ENCODE measurements at places on chromosomes 6 and 20.

- no peak for DNase-seq
These were observed 24.6 kb downstream of the MLIP start for GRCh38 chr6:54135665-54136369.

DNA sequence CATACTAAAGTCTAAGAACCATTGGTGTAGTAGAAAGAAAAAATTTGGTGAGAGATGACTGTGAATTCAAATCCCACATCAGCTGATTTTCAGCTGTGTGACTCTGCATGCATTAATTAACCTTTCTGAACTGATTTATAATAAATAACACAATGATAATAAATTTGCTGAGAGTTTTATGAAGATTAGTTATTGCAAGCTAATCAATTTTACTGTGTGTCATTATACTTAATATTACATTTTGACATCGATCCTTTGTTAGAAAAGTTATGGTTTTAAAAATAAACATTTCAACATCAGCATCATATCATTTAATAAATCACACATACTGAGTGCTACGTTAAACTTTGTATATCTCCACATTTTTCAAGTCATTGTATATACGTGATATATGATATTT lies 599.7 kb upstream of the MMS22L start:
- DNase-seq = no peak

DNA sequence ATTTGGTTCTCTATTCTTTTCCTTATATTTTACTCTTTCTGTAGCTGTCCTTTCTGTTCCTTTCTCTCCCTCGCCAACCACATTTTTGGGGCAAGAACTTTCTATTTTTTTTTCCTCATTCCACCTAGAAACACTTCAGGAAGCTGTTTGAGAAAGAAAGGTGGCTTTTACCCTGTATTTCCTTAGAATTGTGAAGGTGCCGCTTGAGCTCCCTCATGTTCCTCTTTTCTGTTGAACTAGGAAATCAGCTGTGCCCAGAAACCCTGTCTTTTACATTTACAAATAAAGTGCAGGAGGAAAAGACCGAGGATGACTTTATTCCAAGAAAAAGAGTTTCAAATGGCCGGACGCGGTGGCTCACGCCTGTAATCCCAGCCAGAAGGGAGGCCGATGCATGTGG lies 38.2 kb downstream of the OR2B2 start:
- peak; percentile 41 for DNase-seq

DNA sequence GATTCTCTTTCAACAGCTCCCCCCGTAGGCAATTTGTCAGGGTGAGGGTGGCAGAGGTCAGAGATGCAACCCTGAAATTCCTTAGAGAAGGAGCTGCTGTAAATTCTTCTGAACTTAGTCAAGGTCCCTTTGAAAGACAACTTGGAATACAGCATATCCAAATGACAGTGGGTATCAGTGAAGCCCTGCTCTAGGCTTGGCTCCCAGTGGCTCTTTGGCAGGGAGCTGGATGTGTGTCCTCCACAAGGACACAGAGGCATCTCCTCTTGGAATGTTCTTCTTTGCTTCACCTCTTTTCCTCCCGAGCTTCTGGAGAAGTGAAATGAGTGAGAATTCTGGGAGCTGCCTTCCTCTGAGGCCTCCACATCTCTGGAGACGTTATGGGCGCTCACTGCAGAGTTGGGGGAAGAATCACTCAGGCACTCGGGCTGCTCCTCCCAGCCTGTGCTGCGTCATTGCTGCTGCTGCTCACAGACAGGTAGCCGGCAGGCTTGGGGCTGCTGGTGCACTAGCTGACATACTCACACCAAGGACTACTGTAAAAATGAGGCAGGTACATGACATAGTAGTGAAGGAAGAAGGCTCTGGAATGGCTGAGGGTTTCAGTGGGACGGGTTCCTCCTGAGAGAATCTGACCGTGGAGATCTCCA lies 34.1 kb downstream of the DYNLT1 start:
- DNase-seq = no peak

- DNase-seq = no peak
These were observed 274.3 kb downstream of the QKI start for GRCh38 chr6:163688739-163689362.

DNA sequence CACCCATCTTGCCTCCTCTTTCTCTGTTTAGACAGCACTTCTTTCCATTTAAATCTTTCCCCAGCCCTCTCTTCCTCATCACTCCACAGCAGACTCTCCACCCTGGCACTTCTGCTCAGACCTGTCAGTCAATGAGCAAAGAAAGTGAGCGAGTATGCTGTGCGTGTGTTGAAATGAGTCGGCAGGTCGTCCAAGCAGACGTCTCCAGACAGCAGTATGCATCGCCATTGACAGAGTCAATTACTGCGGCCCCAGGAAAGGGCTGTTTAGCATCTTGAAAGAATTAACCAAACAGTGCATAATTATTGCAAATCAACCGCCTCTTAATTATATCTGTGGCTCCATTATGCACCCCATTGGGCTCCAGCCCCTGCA lies 54.8 kb upstream of the KCNG1 start:
- no peak for DNase-seq

- DNase-seq = no peak
These were observed 163.5 kb upstream of the SHLD1 start for GRCh38 chr20:5586720-5587119.

GRCh38 chr6:87671555-87672029 lies 30.4 kb downstream of the AKIRIN2 start:
- peak; percentile 33 for DNase-seq

All from hematopoietic multipotent progenitor cell treated with erythropoietin and hydrocortisone succinate and interleukin-3 and kit ligand, for 6 days (in vitro differentiated cells).